ENCODE measurements at places on chromosomes 2 and 18.

GRCh38 chr18:25237571-25238267 lies 114.2 kb downstream of the ZNF521 start:
- no peak for DNase-seq

DNA sequence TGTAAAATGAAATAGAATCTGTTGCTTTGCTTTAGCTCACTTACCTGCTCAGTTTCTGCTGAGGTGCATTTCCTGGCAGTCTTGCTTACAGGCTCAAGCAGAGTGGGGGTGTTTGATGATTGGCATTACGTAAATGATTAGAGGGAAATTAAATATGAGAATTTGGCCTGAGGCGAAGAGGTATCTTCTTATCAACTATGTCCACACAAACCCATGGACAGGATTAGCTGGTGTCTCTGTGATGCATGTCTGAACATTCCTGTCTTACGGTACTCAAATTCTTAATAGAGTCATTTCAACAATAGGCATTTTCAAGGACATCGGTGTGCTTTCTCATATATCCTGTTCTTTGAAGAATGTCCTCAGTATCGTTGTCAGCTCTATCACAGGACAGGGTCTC lies 102.1 kb downstream of the PRPF40A start:
- no peak for DNase-seq

- DNase-seq, result no peak
These were observed 88.8 kb downstream of the PSMG2 start for GRCh38 chr18:12791610-12792009.

DNA sequence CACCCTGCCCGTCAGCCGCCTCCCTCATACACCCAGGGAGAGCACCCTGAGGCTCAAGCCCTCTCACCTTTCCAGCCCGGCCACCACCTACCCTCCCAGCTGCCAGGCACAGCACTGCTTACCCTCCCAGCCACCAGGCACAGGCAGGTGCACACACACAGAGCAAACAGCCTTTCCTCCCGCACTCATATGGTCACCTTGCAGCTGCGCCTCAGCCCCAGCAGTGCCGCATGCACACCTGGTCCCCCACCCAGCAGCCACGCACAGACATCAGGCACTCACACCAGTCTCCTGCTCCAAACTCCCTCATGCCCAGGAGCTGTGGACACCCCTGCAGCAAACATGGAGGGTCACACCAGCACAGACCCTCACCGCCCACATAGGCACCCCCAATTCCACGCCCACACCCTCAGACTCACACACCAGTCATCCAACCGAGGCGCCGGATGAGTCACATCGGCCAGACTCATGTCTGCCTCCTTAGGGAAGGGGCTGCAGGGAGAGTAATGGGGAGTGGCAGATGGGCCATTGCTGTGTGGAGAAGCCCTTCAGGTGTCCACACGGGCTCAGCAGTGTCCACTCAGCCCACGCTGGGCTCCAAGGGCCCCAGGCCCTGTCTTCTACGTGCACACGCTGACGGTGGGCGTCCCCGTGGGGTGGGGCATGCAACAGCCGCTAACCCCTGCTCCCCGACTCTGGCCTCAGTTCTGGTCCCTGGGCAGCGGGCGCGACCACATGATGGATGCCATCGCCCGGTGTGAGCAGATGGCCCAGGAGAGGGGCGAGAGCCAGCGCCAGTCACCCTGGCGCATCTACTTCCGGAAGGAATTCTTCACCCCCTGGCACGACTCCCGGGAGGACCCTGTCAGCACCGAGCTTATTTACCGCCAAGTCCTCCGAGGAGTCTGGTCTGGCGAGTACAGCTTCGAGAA lies 22.3 kb upstream of the GPR17 start:
- DNase-seq, result no peak

GRCh38 chr2:200417366-200417765 lies 92.5 kb downstream of the KCTD18 start:
- no peak for DNase-seq

DNA sequence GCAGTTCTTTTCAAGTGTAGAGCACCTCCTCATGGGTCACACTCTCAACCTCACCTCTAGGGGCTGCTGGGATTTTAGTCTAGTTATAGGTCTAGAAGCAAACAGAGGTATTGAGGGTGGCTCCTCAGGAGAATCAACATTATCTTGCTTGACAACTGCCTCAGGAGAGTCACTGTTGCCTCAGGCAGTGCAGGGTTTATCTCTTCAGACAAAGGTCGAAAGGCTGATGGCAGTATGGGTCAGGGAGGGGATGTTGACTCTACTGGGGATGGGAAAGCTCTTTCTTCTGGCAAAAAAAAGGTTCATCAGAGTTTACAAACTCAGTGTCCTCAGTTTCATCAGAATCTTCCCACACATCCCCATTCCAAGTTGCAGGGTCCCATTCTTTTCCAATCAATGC lies 24.0 kb downstream of the DTNA start:
- no peak for DNase-seq

GRCh38 chr2:134980639-134981038 lies 62.0 kb downstream of the CCNT2 start:
- DNase-seq, result no peak

DNA sequence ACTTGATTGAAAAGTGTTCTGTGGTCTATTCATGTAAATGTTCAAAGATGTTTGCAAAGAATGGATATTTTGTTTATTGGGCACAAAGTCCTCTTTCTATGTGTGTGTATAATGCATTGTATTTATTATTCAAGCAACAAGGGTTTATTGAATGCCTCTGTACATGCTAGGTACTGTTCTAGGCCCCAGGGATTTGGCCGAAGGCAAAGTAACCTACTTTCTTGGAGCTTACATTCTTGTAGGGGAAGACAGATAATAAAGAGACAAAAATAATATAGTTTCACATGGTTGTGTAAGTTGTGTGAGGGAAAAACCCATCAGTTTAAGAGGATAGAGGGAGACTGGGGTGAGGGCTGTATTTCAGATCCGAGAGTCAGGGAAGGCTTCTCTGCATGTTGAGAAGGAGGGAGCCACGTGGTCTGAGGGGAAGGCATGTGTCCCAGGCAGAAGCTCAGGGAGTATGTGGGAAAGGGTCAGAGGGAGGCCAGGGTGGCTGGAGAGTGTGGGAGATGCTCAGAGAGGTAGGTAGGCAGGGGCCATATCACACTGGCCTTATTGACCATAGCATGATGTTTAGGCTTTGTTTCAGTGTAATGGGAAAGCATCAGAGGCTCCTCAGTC lies 40.4 kb upstream of the GPR155 start:
- DNase-seq, result no peak

GRCh38 chr2:180699657-180700361 lies 280.6 kb upstream of the UBE2E3 start:
- no peak for DNase-seq

- no peak for DNase-seq
These were observed 108.6 kb downstream of the CRIM1 start for GRCh38 chr2:36464006-36464721.

- no peak for DNase-seq
These were observed 126.2 kb upstream of the MAPRE2 start for GRCh38 chr18:34915046-34915445.

DNA sequence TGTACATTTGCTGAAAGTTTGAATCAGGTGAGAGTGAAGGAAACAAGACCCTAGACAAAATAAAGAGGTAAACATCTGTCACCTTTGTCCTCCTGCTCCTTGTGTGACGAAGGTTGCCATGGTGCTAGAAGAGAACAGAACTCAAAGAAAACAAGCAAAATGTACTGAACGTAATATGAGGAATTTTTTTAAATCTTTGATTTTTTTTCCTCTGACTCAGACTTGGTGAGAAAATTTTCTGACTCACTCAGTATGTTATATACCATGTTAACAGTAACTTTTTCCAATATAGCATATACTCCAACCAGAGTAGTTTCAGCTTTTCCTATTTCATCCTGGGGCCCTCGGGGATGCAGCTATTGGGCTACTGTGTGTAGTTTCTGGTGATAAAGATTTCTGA lies 2114.6 kb upstream of the PIK3C3 start:
- DNase-seq, result no peak

DNA sequence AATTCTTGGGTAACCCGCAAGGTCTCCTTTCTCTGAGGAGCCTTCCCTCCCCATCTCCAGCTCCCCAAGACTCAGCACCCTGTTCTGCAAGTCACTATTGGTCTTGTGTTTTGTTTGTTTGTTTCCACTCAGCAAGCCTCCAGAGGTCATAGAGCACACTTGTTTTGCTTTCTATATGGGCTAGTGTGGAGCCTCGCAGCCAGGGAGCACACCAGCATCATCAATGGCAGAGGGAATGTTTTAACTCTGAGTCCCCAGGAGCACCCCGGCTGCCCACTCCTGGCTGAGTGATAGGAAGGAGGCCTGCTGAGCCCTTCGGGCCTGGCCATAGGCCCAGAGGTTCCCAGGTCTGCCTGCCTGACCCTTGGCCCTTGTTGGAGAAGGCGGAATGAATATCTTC lies 36.6 kb downstream of the GLI2 start:
- no peak for DNase-seq

- no peak for DNase-seq
These were observed 566.0 kb downstream of the STK39 start for GRCh38 chr2:167681234-167682015.

- no peak for DNase-seq
These were observed 59.8 kb downstream of the ITGA4 start for GRCh38 chr2:181516992-181517391.

GRCh38 chr2:88955607-88956006 lies 264.1 kb downstream of the RPIA start:
- DNase-seq, result no peak

- no peak for DNase-seq
These were observed 434.7 kb downstream of the NRXN1 start for GRCh38 chr2:50597206-50597605.

GRCh38 chr2:67854798-67855197 lies 208.0 kb downstream of the C1D start:
- no peak for DNase-seq

DNA sequence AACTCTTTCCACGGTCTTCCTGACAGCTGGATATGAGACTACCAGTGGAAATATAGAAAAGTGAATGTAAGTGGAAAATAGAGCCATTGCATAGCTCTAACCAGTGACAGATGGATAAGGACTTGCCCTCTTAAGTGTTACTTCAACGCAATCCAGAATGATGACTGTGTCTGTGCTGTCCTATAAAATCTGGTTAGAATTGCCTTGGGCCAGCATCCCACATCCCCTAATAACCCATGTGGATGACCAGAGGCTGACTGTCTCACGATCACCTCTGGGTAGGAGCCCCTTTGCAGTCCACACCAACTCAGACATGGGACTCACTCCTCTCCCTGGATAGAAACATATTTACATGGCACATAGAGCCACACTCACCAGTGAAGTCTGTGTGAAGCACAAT lies 186.6 kb downstream of the C1D start:
- no peak for DNase-seq

GRCh38 chr2:12720278-12720620 lies 3.5 kb downstream of the TRIB2 start:
- no peak for DNase-seq

GRCh38 chr18:9103376-9103873 lies 926 bp downstream of the NDUFV2 start:
- DNase-seq, result no peak

- DNase-seq, result no peak
These were observed 150.8 kb downstream of the RNF152 start for GRCh38 chr18:61741881-61742454.

DNA sequence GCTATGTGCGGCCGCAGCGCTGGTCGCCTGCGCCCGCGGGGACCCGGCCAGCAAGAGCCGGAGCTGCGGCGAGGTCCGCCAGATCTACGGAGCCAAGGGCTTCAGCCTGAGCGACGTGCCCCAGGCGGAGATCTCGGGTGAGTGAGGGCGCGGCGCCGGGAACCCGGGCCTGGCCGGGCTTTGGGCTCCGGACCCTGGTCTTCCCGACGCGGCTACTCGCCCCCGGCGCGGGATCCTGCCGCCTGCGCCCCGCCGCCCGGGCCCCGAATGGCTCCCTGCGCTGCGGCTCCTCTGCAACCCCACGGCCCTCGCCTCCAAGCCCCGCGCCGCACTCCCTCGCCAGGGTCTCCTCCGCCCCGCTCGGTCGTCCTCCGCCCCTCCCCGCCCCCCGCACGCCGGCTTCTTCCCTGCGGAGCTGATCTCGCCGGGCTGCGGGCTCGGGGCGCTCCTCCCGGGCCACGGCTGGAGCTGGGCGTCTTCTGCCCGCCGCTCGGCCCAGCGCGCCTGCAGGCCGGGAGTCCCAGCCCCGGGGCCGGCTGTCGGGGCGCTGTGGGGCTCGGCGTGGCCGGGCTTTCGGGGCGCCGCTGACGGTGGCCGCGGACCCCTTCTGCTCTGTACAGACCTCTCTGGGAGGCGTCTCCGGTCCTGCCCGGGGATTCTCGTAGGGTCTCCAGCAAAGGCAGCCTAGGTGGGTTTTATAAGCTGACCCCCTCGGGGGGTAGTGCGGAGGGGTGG lies 652 bp downstream of the GPC1 start:
- DNase-seq, result no peak

DNA sequence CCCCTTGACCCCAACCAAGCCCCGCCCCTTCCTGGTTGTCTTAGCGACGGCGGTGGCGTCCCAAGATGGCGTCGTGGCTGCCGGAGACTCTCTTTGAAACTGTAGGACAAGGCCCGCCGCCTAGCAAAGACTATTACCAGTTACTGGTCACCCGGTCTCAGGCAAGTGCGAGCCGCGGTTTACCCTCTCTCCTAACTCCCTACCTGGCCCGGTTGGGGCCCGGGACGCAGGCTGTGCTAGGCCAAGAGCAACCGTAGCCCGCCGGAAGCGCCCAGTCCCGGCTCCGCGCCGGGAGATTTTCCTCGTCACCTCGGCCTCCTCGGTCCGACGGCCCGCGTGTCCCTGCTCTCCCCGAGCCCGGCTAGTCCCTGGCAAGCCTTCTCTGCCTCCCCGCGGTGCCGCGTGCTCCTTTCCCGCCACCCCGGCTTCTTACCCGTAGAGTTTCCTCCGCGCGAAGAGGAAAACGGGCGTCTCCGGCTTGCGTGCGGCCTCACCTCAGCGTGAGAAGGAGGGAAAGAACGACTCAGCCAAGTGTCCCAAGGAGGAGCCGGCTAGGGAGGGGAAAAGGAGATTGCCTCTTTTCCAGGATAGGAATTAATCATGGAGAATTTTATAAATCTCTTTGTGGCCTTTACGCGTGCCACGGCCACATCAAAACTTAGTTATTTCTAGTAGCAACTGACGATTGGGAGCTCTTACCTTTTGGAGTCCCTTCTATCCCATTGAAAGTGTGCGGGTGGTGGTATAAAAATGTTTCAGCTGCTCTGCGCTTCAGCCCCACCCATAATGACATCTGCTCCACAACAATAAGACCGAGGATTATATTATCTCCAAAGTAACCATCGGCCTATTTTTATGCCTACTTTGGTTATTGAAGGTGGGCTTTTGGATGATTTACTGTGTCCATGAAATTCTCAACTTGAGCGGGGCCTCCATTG lies at the start of gene FBXO36:
Gene FBXO36 (plus strand): TSS at position 55 of the 938 bp plus-strand sequence. CDS start 11 bp downstream, at position 66.
- peak; percentile 75 for DNase-seq

DNA sequence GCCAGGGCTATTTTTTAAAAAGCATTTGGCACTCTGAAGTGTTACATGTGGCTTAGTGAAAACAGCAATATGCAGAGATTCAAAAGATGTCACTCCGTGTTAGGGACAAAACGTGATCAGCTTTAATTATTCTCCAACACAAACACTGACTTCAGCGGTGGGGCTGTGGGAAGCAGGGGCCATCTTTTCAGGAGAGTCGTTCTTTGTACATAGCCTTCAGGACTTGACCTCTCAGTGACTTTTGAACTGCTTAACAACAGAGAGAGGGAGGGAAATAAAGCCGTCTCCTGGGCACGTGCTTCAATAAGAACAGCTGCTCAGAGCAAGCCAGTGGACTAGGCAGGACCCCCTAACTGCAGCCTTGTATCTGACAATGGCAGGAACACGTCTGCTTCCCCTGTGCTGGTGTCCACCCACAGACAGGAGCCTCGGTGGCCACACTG lies 95.0 kb upstream of the HDAC4 start:
- no peak for DNase-seq

GRCh38 chr2:29567906-29568520 lies 353.4 kb downstream of the ALK start:
- no peak for DNase-seq
